ENCODE measurements at places on chromosomes 7 and 10.

- DNase-seq: no peak
These were observed 31.2 kb downstream of the TBXAS1 start for GRCh38 chr7:139860090-139860775.

- DNase-seq: no peak
These were observed 68.3 kb downstream of the HYCC1 start for GRCh38 chr7:22945584-22945983.

DNA sequence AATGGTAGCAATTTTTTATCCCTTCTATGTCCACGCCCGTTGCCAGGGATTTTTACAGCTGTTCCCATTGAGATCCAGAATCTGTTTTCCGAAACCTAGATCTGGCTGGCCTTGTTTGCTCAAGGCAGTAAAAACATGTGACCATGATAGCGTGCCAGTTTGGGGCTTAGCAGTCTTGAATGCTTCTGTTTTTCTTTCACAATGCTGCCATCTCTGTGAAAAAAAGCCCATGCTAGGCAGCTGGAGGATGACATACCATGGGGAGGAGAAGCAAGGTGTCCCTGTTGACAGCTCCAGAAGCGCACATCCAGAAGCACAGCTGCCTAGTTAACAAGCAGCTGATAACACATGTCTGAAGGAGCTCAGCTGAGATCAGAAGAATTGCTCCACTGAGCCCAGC is 2.2 kb upstream of the ZNF92 start:
- no peak for DNase-seq

- DNase-seq: no peak
These were observed 47.9 kb upstream of the STK17A start for GRCh38 chr7:43535031-43535451.

DNA sequence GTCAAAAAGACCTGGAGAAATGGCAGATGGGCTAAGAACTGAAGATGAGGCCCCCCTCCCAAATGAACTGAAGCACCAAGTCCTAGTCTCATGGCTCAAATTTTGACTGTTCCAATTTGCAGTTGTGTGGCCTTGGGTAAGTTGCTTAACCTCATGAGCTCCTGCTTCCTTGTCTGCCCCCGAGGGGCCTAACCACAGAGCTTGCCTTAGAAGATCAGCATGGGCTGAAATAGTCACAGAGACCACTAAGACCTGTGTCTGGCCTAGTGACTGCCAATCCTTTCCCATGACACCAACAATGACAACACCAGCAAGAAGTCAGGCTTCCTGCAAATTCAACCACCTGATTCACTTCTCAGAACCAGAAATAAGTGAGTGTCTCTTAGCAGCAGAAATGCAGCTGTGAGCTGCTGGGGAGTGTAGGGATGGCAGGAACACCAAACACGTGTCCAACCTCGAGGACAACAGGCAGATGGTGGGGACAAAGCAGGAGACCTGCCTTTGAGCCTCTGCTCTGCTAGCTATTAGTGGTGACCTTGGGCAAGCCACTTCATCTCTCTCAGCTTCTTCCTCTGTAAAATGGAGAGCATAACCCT is 23.7 kb downstream of the CRHR2 start:
- DNase-seq: no peak

DNA sequence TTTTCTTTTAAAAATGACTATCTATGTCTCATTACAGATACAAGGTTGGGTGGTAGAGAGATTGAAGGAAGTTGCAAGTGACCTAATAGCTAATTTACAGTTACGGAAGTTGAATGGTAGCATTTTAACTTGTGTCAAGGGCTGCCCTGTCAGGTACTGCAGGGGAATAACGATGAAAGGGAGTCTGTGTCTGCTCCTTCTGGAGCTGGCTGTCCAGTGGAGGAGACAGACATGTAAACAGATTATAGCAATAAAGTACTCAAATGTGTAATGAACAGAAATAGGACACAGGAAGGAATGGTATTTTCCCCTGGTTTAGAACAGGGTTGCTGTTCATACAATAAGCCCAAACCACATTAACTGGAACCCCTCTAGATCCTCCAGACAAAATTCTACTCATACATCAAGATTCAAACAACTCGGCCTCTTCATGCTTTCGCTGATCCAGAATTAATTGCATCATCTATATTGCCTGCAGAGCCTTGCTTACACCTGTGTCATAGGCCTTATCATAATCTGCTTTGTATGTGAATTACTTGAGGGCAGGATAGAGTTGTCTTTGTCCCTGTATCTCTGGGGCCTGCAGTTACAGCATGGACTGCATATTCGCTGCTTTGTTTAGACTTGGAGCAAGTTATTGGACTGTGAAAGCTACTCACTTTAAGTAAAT is 42.8 kb downstream of the AUTS2 start:
- DNase-seq: no peak

DNA sequence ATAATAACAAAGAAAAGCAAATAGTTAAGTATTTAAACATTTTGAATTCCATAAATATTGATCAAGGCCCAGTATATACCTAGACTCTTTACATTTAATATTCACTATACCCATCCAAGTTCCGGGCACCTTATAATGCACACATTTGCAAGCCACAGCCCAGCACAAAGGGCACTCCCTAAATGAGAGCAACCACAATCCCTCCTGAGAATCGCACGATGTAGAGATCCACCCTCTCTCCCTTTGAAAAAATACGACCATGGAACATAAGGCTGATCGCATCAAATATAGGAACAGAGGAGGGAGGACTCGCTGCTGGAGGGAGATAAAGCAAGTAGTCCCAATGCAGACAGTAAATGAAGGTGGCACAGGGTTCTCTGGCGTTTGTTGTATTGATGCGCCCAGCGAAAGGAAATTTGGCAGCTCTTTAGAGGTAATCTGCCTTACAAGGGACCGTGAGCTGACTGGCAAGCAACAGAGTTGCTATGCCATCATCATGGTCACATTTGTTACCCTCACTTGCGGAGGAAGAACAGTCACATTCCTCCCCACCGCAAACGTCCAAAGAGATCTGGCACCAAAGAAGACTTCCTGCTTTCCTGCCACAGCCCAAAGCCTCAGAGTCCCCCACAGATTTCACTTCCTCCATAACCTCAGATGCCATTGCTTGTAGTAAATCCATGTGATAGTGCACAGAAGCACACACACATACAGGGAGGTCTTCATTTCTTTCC is 16.1 kb upstream of the TAS2R40 start:
- DNase-seq: no peak

DNA sequence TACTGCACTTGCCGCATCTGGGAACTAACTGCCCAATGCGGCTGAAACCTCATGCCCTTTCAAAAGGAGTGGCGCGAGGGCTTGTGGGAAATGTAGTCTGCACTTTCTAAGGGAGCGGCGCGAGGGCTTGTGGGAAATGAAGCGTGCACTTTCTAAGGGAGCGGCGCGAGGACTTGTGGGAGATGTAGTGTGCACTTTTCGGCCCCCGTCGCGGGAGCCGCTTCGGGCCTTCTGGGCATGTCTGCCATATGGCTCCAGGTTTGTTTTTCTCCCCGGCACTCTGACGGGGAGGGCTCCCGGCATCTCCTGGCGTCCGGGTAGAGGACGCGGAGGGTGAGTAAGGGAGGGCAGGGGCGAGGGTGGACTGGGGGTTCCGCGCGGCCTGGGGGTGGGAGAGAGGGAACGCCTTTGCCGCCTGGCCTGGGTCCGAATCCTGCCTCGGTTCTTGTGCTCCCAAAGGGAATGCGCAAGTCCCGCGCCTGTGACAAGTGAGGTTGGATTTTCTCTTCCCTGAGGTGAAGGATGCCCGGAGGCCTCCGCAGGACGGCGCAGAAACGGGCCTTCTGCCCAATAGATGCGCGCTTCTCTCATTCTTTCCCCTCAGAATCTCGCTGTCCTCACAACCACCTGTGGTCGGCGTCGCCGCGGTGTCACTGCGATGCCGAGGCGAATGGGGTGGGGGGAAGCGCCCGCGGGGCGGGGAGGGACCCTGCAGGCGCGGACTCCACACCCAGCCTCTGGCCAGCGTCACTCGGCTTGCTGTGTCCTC is at the start of gene ZNF37A:
ZNF37A (plus strand) TSS at position 180 of the 769 bp plus-strand sequence. CDS start 2,281 bp downstream, outside the sequence.
- peak; percentile 82 for DNase-seq

GRCh38 chr7:108589199-108589598 is 19.5 kb downstream of the DNAJB9 start:
- DNase-seq: no peak

DNA sequence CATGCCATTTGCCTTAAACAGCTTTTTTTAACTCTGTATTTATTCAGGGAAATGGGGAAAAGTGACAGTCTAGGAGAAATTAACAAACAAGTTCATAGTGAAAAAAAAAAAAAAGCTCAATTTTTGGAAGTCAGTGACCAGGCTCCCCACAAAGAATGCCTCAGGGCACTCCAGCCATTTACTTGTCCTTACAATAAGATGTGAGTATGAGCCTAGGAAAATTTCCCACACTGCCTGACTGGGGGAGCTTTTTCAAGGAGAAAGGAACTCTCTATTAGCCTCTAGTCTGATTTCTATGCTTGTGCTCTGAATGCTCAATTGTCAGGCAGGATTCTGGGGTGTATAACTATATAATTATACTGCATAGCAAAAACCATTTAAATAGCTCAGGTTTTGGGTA is 74.9 kb upstream of the NRBF2 start:
- no peak for DNase-seq

- DNase-seq: no peak
These were observed 69.3 kb upstream of the DNAJB6 start for GRCh38 chr7:157267516-157267915.

DNA sequence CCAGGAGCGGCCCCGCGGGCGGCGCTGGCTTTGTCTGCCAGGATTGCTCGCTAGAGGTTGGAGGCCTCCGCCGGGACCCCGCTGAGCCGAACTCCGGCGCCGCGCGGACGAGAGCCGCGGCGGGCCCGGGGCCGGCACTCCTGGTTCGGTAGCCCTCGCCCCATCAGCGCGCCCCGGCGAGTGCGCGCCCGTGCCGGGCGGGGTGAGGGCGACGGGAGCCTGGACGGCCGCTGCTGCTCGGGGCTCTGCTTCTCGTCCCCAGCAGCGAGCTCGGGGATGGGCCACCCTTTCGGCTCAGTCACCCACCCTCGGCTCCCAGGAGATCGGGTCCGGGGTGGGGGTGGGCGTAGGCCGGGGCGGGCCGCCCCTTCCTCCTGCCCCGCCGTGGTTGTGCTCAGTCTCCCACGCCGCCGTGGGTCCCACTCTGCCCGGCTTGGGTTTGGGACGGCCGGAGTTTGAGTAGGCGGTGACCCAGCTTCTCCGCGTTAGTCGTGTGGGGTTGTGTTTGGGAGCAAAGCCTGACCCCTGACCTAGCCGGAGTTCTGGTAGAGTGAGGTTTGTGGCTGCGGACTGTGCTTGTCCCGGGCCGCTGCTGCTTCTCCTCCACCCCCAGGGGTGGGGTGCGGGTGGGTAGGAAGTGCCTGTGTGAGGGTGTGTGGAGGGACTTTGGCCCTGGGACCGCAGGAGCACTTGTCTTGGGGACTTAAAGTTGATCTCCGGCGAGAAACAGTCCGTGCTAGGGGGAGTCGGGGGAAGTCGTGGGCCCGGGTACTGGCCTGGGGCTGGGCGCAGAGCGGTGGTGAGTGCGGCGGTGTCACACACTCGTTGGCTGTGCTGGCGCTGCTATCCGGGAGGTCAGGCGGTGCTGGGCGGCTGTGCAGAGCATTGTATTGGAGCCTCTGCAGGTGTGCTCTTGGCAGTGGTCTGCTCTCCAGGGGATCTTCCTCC is 677 bp downstream of the TSPAN14 start:
- no peak for DNase-seq

- DNase-seq: no peak
These were observed 266.0 kb upstream of the CNTNAP2 start for GRCh38 chr7:145850636-145851035.

- no peak for DNase-seq
These were observed 136.3 kb downstream of the KCNMA1 start for GRCh38 chr10:77501152-77501845.

- no peak for DNase-seq
These were observed 8.8 kb downstream of the CRPPA start for GRCh38 chr7:16412274-16413254.

DNA sequence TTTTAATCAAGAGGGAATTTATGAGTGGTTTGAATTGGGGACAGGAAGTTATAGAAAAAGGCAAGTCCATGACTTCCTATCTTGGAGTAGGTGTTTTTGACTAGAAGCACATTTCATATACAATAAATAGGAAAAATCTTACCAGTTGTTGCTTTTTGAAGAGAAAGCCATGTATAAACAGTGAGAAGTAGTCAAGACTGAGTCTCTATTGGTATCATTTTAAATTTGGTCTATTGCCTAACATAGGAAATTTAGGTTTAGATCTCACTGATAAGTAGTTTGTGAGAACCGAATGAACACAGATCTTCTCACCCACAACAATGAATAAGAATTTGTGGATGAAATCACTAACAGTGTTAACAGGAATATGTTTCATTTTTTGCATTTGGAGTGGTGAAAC is 387.2 kb downstream of the BBS9 start:
- DNase-seq: no peak

DNA sequence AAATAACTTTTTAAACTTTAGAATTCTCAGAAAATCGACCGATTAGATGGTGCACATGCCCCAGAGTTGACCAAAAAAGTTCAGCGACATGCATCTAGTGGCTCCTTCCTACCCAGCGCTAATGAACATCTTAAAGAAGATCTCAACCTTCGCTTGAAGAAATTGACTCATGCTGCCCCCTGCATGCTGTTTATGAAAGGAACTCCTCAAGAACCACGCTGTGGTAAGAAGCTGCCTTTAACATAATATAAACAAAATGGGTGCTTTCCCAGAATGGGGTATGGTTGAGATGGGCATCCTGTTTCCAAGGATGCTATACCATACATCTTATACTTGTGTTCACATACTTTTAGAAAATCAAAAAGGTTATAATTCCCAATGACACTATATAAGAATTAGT is 24.6 kb downstream of the GLRX3 start:
- no peak for DNase-seq

GRCh38 chr7:37089972-37090371 is 358.7 kb downstream of the ELMO1 start:
- DNase-seq: no peak

GRCh38 chr7:7424151-7424873 is 111.4 kb downstream of the COL28A1 start:
- DNase-seq: no peak

DNA sequence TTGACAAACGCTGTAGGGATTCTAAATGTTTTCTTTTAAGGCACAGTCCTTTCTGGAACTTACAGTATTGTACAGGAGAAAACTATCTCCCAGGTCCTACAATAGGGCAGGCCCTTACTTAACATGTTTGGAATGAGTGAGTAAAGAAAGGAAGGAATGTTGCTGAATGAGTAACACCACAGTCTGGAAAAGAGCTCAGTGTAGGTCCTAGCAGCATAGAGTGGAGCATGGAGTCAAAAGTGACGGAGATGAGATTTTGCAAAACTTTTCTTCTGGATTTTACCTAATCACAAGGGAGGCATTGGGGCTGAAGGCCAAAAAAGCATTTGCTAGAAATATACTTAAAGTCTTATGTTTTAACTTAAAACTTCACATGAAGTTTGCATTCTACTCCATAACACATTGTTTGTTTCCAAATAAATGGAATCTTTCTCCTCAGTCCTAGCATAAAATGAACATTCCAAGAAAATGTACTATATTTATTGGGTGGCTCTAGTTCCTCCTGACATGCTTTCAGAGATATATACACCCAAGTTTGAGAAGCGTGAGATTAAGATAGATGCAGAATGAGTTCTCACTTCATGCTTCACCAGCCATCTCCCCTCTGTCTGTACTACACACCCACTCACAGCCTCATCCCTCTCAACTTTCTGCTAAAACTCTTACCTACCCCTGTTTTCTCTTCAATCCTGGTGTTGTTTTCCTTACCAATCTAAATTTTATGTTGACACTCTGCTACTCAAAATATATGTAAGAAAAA is 20.2 kb upstream of the ADD3 start:
- no peak for DNase-seq

Measured in central memory CD8-positive, alpha-beta T cell (primary cell).